Upper lobe of left lung (tissue), 6 donors: ENCODE measurements at places on chromosomes 3 and 15. TPM values are rescaled to one million over a fixed set of nuclear protein-coding genes. Genes with fewer than 3 reads are reported as not detected.
A peak's percentile ranks its signal among the peaks of the same experiment; 100 is the strongest.

- H3K27me3 ChIP-seq = no peaks in the 10 kb centered on the region
- DNase-seq = no peak
- no peaks in the 10 kb centered on the region for H3K36me3 ChIP-seq
- H3K4me3 ChIP-seq = no peak overlapping the region
- no peaks in the 10 kb centered on the region for H3K4me1 ChIP-seq
These were observed 1460.3 kb upstream of the CADM2 start for GRCh38 chr3:83498361-83499016.

- no peaks in the 10 kb centered on the region for H3K36me3 ChIP-seq
- H3K27ac ChIP-seq = peak overlapping the region; percentile 57
- no peak for DNase-seq
- no peak overlapping the region for H3K4me3 ChIP-seq
- peaks cover 8% of the 10 kb centered on the region for H3K4me1 ChIP-seq
- no peaks in the 10 kb centered on the region for H3K27me3 ChIP-seq
These were observed 213.2 kb upstream of the IL12A start for GRCh38 chr3:159775372-159775961.

GRCh38 chr3:127062926-127063325, 80.0 kb downstream of the PLXNA1 start:
- no peaks in the 10 kb centered on the region for H3K4me1 ChIP-seq
- H3K27me3 ChIP-seq = no peaks in the 10 kb centered on the region
- DNase-seq = no peak

Gene KNSTRN
- total RNA-seq = 11.4 TPM
